ENCODE measurements at places on chromosomes 7 and 10.

DNA sequence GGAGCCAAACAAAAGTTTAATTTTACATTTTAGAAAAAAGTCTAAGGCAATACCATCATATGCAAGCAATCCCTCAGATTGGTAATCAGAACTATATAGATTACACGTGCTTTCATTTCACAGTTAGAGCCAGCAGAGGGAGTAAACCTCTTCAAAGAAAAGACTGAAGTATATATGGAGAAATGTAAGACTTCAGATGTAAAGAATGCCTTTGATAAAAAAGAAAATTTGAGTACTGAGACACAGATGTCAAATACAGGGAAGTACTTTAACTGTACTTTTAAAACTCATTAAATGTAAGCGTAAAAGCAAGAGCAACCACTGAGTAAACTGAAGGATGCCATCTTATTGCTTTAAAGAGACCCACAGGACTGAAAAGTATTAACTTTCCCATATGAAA, 101.4 kb upstream of the FAM133B start:
- DNase-seq: no peak

DNA sequence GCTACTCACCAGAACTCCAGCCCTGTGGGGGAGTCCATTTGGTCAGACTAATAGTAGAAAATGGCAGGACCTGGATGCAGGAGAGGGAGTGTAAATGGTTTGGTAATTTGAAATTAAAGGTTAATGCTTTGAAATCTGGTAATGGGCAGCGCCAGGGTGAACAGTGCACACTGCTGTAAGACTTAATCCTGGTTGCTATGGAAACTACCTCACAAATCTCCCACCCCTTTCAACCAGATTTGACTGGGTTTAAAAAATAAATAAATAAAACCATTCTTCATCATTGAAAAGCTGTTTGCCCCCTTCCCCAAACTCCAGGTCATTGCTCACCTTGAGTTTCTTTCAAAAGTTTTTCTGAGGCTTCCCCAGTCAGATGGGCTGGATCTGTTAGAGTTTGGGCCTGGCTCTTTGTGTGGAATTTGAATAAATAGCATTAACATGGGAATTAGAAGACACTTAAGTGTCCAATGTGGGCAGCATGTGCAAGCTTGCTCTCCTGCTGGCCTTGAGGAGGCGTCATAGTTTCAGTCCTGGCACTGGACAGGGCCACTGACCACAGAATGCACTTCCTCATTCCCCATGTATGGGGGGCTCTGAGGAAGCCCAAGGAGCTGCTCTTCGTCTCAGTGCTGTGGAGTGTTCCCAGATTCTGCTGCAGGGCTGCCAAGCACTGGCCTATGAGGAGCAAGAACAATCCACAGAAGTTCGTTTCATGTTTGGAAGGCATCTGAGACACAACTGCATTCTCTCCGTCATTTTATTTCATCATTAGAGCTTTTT, 90.7 kb downstream of the LRRC4 start:
- no peak for DNase-seq

- no peak for DNase-seq
Measured at GRCh38 chr7:157881048-157881771, 544.4 kb downstream of the DNAJB6 start.

- no peak for DNase-seq
Measured at GRCh38 chr10:98286419-98286818, 18.4 kb upstream of the LOXL4 start.

DNA sequence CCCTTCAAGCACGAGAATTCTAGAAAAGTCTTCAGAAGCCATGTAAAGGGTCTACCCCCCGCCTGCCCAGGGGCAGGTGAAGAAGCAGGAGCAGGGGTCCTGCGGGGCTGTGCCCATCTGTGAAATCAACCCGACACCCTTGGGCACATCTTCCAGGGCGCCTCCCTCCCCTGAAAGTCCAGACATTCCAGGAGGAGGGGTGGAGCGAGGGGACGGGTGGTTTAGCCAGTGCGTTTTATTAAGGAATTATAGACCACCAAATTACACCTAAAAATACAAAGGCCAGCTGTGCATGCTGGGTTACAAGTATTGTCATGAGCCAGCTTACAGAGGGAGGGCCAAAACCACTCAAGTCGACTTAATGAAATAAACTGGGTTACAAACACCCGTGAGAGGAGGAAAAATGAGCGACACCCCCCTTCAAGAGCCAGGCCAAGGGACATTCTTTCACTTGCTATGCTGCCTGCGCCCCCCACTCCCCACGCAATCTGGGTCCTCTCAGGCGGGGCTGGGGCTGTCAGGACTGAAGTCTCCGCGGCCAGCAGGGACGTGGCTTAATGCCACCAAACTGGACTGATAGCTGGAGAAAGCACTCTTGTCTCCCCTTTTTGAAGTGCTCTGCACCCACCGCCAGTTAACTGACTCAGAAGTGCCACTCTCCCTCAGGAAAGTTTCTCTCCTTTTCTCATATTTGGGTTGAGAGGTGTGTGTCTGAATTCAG, 360.3 kb downstream of the FRMD4A start:
- no peak for DNase-seq

- DNase-seq: no peak
Measured at GRCh38 chr10:79936625-79937615, 12.0 kb downstream of the SFTPD start.

DNA sequence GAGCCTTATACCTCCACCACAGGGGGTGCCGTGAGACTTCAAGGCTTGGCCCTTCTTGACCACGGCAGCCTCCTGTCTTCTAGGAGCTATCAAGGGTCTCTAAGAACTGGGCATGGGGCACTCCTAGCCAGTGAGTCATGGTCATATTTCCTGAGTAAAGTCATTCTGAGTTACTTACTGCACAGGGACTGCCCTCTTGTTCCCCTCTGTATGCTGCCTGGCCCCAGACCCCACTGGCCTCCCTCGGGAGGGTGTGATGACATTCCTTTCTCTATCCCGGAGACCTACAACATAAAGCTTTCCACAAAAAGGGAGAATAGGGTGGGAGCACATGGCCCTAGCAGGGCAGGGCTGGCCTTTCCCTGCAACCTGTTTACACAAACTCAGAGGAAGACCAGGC, 21.4 kb downstream of the DPCD start:
- no peak for DNase-seq

DNA sequence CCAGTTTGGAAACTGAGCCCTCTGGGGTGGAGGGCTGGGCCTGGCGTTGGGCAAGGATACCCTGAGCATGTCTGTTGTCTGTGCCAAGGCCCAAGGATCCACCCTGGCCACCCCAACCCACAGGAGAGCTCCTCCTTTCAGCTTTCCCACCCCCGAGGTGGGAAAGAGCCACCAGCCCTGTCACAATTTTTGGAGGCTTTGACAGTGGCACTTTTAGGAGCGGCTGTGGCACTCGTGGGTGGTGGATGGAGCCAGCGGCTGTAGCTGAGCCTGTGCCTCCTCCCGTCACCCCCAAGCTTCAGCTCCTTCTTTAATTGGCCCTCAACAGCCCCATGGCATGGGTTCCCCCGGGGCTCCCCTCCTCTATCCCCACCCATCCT, 18.2 kb upstream of the ZNF862 start:
- no peak for DNase-seq

- no peak for DNase-seq
Measured at GRCh38 chr10:12595936-12596576, 246.7 kb downstream of the CAMK1D start.

DNA sequence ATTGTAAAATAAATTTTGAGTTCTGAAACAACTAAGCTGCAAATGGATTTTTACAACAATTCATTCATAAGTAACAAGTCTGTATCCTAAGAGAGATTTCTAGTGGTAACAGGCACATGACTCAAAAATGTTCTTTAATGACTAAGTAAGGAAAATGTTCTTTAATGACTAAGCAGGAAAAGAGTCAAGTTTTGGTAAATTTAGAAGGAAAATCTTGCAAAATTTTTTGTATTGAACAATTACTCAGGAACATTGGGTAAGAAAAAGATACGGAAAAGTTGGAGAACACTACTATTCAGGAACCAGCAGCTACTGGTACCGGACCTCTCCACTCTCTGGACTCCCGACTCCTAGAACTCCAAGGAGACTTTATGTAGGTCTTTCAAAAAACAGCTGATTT, 33.5 kb downstream of the HYCC1 start:
- no peak for DNase-seq

- DNase-seq: no peak
Measured at GRCh38 chr10:126294451-126294850, 93.8 kb downstream of the ADAM12 start.

DNA sequence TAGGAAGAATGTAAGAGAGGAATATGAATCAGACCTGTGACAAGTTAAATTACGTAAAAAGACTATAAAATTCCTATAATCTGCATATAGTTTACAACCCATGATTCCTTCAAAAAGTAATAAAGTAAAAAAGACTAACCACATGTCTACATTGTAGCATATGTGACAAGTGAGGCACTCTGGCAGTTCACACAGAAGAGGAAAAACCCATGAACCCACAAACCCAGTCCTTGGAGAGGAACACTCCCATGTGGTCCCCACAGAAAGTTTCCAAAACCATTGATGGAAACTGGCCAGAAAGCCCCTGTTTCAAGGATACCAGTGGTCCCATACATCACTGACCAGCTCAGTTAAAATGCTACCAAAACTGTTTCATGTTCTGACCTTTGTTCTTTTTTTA, 15.7 kb downstream of the KDM7A start:
- DNase-seq: no peak

GRCh38 chr10:46289209-46289810, 2.5 kb downstream of the ANTXRL start:
- no peak for DNase-seq

DNA sequence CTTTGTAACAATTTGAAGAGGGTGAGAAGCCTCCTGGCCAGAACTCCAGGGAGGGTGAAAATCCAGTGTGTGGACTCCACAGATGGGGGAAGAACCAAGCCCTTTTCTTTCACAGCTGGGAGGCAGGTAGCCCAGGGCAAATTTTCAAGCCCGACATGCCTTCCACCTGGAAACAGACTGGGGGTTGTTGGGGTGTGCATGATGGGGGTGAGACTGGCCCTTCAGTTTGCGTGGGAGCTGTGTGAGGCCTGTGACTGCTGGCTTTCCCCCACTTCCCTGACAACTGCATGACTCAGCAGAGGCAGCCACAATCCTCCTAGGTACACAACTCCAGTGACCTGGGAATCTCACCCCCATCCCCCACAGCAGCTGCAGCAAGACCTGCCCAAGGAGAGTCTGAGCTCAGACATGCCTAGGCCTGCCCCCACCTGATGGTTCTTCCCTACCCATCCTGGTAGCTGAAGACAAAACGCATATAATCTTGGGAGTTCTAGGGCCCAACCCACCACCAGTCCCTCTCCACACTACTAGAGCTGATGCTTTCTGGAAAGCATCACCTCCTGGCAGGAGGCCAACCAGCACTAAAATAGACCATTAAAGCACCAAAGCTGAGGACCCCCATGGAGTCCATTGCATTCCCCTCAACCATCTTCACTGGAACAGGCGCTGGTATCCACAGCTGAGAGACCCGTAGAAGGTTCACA, 445.4 kb downstream of the TFEC start:
- DNase-seq: no peak

DNA sequence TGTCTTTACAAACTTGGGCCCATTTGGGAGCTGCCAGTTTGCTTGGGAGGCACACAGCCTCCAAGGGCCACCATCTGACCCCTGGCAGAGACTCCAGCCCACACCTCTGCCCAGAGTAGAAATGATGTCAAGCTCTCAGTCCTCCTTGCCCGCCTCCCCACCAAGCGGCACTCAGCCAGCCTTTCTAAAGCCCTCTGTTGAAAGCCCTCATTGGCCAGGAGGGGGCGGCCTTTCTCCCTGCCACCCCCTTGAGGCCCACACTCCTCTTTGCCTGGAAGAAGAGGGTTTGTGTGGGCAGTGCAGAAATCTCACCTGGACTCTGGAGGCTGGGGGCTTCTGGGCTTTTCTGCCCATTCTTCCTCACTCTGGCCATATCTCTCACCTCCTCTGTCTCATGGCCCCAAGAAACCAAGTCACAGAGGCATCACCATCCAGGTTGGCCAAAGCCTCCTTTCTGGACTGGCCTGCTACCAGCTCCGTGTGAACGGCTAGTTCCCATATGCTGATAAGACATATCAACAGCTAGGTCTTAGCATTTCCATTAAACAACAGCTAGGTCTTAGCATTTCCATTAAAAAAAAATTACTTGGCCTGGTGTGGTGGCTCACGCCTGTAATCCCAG, 36.1 kb downstream of the UBTD1 start:
- no peak for DNase-seq

GRCh38 chr7:19815546-19815945, 42.1 kb upstream of the TMEM196 start:
- DNase-seq: no peak

- no peak for DNase-seq
Measured at GRCh38 chr7:47089461-47089860, 492.4 kb downstream of the TNS3 start.

- DNase-seq: no peak
Measured at GRCh38 chr7:5636914-5637313, 144.5 kb downstream of the RNF216 start.

- no peak for DNase-seq
Measured at GRCh38 chr7:66766041-66766440, 25.5 kb downstream of the RABGEF1 start.

GRCh38 chr10:113463777-113464176, 89.1 kb upstream of the HABP2 start:
- no peak for DNase-seq

All from CD4-positive, alpha-beta T cell (primary cell).